ENCODE measurements at places on chromosomes 2 and 18.

DNA sequence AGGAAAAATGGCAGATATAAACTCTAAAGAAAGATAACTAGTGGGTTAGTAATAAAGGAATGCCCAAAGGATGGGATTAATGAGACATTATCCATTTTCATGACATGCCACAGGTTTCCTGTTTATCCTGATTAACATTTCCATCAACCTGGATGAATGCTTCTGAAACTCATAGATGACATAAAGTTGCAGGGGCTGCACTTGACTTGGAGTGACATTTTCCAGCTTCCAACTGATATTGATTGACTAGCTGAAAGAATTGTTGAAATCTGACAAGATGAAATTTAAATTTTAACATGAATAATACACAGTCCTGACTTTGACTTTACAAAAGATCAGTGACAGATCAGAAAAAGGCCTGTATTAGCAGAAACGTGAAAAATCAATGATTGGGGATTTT is 214.2 kb downstream of the DCC start:
- DNase-seq, result no peak

GRCh38 chr2:37361994-37362698 is 17.7 kb downstream of the QPCT start:
- DNase-seq, result no peak

GRCh38 chr2:158199928-158200650 is 98.4 kb downstream of the UPP2 start:
- DNase-seq, result no peak

GRCh38 chr18:37297106-37297505 is 268.5 kb downstream of the CELF4 start:
- peak; percentile 63 for DNase-seq

DNA sequence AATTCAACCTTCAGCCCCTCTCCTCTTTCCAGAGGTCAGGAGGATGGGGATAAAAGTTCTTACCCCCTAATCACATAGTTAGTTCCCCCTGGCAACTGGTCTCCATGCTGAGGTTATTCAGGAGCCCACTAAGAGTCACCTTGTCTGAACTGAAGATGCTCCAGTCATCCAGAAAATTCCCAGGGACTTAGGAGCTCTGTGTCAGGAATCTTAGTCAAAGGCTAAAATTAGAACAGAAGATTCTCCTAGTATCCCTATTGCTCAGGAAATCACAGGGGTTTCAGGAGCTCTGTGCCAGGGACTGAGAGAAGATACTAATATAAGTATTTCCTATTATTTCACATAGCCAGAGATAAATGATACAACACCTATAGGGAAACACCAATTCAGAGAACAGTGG is 37.3 kb upstream of the LONRF2 start:
- DNase-seq, result no peak

- DNase-seq, result no peak
These were observed 270.4 kb downstream of the FIGN start for GRCh38 chr2:163465440-163465839.

DNA sequence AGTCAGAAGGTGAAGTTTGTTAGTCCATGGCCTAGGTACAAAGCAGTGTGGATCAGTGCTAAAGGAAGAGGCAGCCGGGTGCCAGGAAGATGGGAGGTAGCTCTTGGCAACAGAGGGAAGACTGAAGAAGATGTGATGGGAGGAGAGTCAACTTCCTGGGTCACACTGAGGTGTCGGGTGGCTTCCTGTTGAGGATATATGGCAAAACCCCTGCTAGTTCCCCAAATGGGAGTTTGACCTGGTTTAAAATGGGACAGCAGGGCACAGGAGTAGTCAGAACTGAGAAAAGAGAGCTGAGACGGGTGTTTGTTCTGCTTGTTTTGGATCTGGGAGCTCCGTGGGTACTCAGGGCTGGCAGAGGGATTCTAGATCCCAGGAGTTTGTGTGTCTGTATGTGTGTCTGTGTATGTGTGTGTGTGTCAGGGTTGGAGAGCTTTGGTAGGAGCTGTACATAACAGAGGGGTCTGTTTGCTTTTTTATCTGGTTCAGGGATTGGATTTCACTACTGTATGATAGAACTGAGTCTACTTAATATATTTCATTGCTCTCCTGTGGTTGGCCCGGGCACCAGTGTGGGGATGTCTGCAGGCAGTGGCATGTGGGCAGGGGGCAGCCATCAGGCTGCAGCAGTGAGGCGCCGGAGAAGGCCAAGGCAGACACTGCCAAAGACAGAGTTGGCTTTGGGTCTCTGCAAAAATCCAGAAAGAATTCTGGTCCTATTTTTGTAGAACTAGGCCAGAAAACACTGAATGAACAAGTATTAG is 17.1 kb downstream of the MXD1 start:
- peak; percentile 7 for DNase-seq

GRCh38 chr2:145484448-145485097 is 964.7 kb upstream of the ZEB2 start:
- no peak for DNase-seq

- DNase-seq, result no peak
These were observed 123.5 kb downstream of the PRKRA start for GRCh38 chr2:178327516-178327915.

DNA sequence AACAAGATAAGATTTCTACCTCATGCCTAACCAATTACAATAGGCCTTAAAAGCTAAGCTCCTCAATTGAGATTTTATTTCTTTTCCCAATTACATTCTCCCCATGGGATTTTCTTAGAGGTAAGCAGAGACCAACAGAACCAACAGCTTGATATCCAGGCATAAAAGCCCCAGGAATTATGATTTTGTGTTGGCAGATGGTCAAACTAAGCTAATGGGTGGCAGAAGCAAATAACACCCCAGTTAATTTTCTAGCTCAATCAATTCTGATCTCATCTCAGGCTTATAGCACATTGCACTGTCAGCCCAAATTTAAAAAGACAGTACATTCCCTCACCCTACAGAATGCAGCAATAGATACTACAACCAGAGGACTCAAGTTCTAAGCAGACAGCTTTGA is 156.4 kb downstream of the NRXN1 start:
- peak; percentile 97 for DNase-seq

- DNase-seq, result no peak
These were observed 98.2 kb upstream of the B3GNT7 start for GRCh38 chr2:231297108-231297908.

DNA sequence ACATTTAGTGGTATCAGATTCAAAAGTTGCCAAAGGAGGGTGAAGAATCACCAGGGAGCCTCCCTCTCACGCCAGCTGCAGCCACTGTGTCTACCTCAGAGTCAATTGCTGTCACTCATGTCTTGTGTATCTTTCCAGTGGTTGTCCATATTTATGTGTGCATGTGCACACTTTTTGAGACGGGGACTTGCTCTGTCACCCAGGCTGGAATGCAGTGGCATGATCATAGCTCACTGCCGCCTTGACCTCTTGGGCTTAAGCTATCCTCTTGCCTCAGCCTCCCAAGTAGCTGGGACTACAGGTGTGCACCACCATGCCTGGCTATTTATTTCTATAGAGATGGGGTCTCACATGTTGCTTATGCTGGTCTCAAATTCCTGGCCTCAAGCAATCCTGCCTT is 4.0 kb downstream of the MOCOS start:
- DNase-seq, result no peak

- DNase-seq, result no peak
These were observed 107.3 kb upstream of the IL1R2 start for GRCh38 chr2:101884423-101884822.

DNA sequence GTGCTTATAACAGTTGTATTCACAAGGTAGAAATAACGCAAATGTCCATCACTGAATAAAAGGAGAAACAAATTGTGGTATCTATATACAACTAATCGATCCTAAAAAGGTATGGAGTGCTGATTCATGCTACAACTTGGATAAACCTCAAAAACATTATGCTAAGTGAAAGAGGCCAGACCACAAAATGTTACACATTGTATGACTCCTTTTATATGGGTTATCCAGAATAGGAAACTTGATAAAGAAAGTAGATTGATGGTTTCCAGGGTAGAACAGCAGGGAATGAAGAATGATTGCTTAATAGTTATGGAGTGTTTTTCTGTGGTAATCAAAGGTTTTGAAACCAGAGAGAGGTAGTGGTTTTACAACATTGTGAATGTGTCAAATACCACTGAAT is 432.2 kb upstream of the TRIB2 start:
- DNase-seq, result no peak

DNA sequence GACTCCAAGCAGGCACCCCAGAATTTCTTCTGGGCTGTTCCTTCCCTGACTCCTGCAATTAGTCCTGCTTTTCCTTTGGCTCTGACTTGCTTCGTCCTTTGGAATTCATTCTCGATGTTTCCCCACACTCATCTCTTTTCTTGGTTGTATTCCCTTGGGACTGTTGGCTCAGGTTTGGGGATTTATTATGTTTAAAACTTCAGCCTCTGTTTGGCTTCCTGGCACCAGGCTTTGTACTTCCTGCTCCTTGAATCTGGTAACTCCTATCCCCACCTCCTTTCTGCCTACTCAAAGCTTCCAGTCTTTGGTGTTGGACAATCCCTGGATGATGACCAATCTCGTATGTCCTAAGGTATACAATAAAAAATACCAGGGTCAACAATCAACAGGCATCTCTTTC is 1.8 kb upstream of the KCNE4 start:
- no peak for DNase-seq

DNA sequence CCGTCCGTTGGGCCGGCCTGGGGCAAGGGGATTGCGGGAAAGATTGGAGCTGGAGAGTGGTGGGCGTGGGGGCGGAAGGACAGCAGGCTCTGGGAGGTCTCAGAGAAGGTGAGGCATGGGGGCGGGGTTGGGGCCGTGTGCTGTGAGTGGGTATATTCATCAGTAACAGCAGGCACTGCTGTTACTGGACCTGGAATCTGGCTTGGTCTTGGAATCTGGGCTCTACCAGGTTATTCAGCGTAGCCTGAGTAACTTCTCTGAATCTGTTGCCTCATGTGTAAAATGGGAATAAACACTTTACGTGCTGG is 435 bp downstream of the RNF181 start:
- DNase-seq, result no peak

- DNase-seq, result peak; percentile 21
These were observed 5.1 kb downstream of the BCL11A start for GRCh38 chr2:60548311-60548710.

DNA sequence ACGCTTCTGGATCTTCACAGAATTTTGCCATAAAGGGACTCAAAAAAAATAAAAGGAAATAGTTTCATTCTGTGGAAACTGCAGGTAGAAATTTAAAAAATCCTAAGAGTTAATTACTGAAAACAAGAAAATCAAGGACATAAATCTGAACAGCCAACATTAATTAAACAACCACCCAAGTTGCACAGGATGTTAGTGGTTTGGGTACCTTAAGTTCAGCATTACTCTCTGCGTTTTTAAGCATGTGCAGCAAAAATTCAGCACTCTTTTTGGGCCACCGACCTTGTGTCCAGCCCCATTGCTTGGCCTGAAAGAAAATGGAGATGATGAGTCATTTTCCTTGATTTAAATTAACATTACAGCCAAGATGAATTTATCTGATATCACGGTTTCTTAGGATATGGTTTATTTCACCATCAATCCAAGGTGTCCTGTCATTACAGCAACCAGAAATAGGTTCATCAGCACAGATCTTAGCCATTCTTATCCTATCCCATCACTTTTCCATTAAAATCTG is 3.3 kb upstream of the C18orf32 start:
- DNase-seq, result no peak

DNA sequence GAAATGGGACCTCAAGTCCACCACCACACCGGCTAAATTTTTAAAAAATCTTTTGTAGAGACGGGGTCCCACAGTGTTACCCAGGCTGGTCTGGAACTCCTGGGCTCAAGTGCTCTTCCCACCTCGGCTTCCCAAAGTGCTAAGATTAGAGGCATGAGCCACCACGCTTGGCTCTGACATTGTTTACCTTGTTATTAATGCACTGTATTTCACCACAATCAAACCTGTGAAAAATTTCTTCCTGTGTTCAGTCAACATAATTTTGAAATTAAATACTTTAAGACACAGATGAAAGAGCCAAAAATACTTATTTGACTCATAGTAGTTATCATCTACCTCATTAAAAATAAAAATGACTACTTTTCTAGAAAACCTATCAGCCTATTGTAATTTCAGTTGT is 16.0 kb upstream of the FAM124B start:
- DNase-seq, result no peak

DNA sequence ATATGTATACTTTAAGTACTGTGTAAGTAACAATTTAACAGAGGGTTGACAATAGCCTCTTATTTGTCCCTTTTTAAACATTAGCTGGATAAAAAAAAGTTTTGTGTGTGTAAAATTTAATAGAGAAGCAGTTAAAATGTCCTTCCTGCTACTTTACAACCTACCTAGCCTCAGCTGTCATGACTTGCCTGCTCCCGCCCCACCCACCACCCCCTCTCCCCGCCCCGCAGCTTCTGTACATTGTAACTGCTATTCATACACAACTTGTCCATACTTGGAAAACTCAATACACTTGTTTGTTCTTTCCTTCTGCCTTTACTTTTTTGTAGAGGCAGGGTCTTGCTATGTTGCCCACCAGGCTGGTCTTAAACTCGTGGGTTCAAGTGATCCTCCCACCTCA is 19.5 kb downstream of the RELCH start:
- no peak for DNase-seq

DNA sequence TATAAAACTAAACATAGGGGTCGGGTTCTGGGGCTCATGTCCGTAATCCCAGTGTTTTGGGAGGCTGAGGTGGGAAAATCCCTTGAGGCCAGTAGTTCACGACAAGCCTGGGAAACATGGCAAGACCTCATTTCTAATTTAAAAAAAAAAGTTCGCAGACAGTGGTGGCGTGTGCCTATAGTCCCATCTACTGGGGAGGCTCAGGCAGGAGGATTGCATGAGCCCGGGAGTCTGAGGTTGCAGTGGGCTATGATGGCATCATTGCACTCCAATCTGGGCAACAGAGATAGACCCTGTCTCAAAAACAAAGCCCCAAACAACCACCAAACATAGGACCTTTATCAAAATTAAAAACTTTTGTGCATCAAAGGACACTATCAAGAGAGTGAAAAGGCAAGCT is 9.8 kb upstream of the HAAO start:
- DNase-seq, result no peak

DNA sequence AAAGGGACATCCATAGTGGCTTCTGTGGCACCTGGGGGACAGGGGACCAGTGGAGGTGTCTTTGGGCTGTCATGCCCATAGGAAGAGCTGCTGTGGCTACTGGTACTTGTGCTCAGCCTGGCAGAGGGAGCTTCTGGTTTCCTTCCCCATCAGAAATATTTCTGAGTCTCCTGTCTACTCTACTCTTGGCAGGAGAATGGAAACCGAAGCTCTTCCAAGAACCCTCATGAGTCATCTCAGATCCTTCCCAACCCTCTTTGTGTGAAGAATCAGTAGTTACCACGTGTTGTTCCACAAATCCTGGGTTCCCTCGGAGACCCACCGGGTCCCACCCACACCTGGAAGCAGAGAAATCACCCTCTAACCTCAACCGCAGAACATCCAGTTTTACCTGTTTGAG is 234.9 kb downstream of the FHOD3 start:
- DNase-seq, result no peak

DNA sequence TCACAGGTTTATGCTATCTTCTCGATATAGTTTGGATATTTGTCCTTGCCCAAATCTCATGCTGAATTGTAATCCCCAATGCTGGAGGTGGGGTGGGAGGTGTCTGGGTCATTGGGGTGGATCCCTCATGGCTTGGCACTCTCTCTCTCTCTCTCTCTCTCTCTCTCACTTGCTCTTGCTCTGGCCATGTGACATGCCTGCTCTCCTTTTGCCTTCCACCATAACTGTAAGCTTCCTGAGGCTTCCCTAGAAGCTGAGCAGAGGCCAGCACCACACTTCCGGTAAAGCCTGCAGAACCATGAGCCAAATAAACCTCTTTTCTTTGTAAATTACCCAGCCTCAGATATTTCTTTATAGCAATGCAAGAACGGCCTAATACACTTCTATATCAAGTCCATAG is 41.3 kb upstream of the PGAP1 start:
- no peak for DNase-seq

Measured in NCI-H2171 treated with DMSO at 0.1 percent for 48 hours (cell line).